Aorta (tissue), 5 donors: ENCODE measurements at places on chromosomes 12 and 14. TPM values are rescaled to one million over a fixed set of nuclear protein-coding genes. Genes with fewer than 3 reads are reported as not detected.

The OTUB2 gene
- total RNA-seq, result 0.60 TPM

The HCAR3 gene
- total RNA-seq, result 0.29 TPM

The GALNT8 gene
- total RNA-seq, result 6.9 TPM

The DTX3 gene
- 47.2 TPM for total RNA-seq

The ELK3 gene
- total RNA-seq, result 73.8 TPM

The TTC7B gene
- total RNA-seq, result 52.0 TPM

The KRT6A gene
- total RNA-seq, result not detected

The ENDOU gene
- 0.29 TPM for total RNA-seq

The APOF gene
- not detected for total RNA-seq

The KERA gene
- not detected for total RNA-seq

The LMO3 gene
- 28.2 TPM for total RNA-seq

The TCL1B gene
- not detected for total RNA-seq

The KLRK1 gene
- total RNA-seq, result 3.5 TPM

The ZNF891 gene
- 3.5 TPM for total RNA-seq

DNA sequence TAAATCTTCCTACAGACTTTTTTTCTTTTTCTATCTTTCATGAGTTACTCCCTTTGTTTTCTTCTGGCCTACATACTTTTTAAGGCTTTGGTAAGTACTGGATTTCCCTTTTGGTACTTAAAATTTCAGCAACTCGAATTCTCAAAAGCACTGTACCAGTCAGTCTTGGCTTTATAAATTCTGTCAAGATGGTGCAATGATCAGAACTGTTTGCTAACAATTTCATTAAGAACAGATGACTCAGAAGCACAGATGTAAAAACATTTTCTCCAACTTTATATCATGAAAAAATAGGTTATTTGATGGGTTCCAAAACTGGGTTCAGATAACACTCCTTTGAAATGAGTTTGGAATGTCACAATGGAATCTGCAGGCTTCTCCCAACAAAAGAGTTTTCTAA, 1961.8 kb upstream of the FLRT2 start:
- DNase-seq, result no peak

DNA sequence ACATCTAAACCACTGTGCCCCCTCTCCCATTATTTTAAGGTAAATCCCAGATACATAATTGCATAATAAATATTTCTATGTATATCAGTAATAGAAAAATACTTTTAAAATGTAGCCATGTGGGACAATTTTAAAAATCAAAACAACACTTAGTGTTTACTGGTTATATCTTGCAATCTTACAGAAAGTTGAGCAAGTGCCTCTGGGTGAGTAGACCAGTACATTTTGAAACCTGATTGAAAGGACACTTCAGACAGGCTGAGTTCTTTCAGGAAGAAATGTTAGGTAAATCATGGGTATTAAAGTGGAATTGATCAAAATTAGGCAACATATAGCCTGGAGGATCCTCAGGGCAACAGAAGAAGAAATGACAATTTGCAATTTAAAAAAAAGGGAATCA, 7.2 kb downstream of the SLC38A4 start:
- DNase-seq, result no peak

- DNase-seq, result no peak
Measured at GRCh38 chr12:128612150-128612850, 211.5 kb downstream of the SLC15A4 start.

GRCh38 chr12:100593490-100593889, 20.0 kb downstream of the GAS2L3 start:
- no peak for DNase-seq

- DNase-seq, result no peak
Measured at GRCh38 chr12:5581019-5581418, 149.1 kb downstream of the NTF3 start.

DNA sequence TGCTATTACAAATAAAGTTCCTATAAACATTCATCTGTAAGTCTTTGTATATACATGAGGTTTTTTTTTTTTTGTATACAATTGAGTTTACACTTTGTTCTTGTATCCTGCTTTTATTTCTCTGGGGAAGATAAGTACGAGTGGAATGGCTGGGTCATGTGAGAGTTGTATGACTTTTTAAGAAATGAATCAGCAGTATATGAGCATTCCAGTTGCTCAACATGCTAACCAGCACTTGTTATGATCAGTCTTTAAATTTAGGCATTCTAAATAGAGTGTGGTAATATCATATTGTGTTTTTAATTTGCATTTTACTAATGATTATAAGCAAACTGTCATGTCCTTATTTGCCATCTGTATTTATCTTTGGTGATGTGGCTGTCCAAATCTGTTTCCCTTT, 44.7 kb upstream of the AMIGO2 start:
- no peak for DNase-seq

GRCh38 chr14:68551045-68551683, 241.7 kb downstream of the ZFP36L1 start:
- DNase-seq, result no peak

DNA sequence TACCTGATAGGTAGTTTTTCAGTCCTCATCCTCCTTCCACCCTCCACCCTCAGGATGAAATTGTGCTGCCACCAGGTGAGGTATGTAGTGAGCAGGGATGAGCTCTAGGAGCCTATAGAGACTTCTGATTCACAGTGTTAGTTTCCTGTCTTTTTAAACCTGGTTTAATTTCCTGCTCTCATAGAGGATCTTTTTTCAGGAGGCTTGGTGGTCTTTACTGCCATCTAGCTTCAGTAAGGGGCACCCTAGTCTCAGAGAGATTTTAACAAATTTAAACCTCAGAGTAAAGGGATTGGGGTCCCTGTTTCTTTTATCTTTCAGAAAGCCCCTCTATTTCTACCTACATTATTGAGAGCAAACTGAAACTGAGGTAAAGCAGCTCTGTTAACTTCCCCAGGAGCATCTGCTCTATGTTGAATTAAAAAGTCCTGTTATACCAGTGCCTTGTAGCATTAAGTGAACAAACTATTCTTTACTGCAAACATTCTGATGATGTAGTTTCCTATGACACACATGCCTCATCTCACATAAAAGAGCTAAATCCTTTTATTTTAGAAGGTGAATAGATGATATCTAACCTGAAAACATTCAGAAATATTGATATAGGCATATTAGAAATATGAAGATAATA, 172.2 kb upstream of the DDHD1 start:
- no peak for DNase-seq

GRCh38 chr12:3220382-3221321, 143.5 kb downstream of the TSPAN9 start:
- DNase-seq, result no peak

DNA sequence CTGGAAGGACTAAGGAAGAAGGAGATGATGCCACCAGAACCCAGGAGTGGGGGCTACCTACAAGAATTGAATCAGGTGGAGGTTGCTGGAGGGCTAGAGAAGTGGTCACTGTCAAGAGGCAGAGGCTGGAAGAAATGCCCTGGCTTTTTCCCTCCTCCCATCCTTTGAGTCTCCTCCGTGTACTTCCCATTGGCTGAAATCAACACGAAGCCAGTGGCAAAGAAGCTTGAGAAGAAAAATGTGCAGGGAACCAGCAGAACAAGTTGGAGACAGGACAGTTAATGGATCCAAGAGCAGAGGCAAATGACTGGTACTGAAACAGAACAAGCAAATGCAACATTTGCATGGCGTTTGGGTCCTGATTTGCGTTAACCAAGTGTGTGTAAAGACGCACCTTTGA, 9.1 kb upstream of the FBLN5 start:
- DNase-seq, result no peak

- no peak for DNase-seq
Measured at GRCh38 chr14:28807518-28807917, 40.9 kb downstream of the FOXG1 start.

GRCh38 chr12:123966596-123966995, 6.0 kb downstream of the CCDC92 start:
- DNase-seq, result no peak

GRCh38 chr12:6791931-6792520, 2.7 kb downstream of the CD4 start:
- DNase-seq, result no peak

GRCh38 chr14:37326434-37326833, 128.7 kb downstream of the MIPOL1 start:
- DNase-seq, result no peak

DNA sequence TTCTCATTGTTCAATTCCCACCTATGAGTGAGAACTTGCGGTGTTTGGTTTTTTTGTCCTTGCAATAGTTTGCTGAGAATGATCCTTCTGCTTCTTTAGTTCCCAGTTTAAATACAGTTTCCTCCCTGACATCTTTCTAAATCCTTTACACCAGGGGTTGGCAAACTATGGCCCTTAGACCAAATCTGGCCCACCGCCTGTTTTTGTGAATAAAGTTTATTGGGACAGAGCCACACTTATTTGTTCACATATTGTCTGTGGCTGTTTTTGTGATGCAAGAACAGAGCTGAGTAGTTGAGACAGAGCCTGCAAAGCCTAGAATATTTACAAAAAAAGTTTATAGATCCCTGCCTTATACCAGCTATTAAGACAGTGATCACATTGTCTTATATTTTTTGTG, 53.7 kb downstream of the SERPINA10 start:
- no peak for DNase-seq

GRCh38 chr12:123075087-123075645, 75.7 kb downstream of the PITPNM2 start:
- DNase-seq, result no peak
